ENCODE measurements at places on chromosomes 7 and 10. TPM values are rescaled to one million over a fixed set of nuclear protein-coding genes. Genes with fewer than 3 reads are reported as not detected.

Gene NXPH1
- not detected for polyA plus RNA-seq

Gene TAC1
- not detected for polyA plus RNA-seq

Gene CUZD1
- 0.32 TPM for polyA plus RNA-seq

Gene STEAP1B
- polyA plus RNA-seq = 0.18 TPM

Gene FRMD4A
- 9.3 TPM for polyA plus RNA-seq
